ENCODE measurements at places on chromosomes 2 and 18.

GRCh38 chr2:239331560-239331959, 69.3 kb downstream of the HDAC4 start:
- H3K27ac ChIP-seq = no peak overlapping the region
- DNase-seq = no peak
- H3K36me3 ChIP-seq = no peaks in the 10 kb centered on the region
- no peaks in the 10 kb centered on the region for H3K27me3 ChIP-seq

DNA sequence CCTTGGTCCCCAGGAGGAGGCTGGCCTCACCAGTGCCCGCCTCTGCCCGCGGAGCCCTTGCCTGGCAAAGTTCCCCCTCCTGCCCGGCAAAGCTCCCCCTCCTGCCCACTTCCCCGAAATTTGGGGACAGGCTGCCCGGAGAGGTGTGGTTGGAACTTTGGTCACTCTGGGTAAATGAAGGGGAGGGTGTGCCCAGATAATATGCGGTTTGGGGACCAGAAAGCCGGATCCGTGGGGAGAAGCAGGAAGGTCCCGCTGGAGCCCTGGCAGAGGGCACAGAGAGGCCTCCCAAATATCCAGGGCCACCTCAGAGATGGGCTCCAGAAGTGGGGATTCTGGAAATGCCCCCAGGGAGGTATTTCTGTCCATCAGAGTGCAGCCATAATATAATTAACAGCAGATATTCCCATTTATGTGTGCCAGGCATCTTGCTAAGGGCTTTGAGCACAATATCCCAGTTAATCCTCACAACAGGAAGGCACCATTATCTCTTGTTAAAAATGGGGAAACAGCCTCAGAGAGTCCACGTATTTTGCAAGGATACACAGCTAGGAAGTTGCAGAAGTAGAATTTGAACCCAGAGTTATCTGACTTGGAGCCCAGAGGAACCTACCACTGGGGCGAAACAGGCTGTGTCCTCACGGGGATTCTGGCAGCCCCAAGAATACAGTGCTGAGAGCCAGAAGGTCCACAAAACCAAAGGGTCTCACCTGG, 914 bp downstream of the STEAP3 start:
- peaks cover 4% of the 10 kb centered on the region for H3K27me3 ChIP-seq
- H3K4me1 ChIP-seq = peaks cover 10% of the 10 kb centered on the region
- no peak overlapping the region for H3K27ac ChIP-seq
- peak overlapping the region; percentile 62 for H3K4me3 ChIP-seq
- no peak for DNase-seq

- no peak overlapping the region for H3K4me3 ChIP-seq
- no peak for DNase-seq
- no peaks in the 10 kb centered on the region for H3K27me3 ChIP-seq
- H3K4me1 ChIP-seq = no peaks in the 10 kb centered on the region
Observed at GRCh38 chr2:141570474-141571131, 560.2 kb downstream of the LRP1B start.

DNA sequence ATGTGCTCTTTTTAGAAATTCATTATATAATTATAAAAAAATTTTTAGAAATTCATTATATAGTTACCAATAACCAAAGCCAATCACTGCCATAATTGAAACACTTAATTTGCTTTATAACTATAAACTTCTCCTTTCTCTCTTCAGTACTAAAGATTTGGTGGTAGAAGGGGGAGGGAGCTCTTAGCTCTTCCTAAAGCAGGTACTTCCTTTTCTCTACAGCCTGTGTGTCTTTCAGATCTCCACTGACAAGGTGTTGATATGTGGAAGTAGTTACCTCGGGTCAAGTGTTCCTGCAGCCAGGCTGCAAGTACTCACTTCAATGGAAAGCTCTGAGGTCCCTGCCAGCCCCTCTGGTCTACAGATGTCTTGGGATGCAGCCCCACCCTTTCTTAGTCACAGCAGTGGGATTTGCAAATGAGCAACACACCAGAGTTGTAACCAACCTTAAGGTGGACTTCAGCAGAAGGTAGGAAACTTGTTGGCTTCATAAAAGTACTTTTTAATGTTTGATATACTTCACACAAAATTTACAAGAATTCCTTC, 690.0 kb downstream of the ARHGAP15 start:
- no peaks in the 10 kb centered on the region for H3K36me3 ChIP-seq
- no peak overlapping the region for H3K4me3 ChIP-seq
- no peaks in the 10 kb centered on the region for H3K4me1 ChIP-seq

GRCh38 chr2:239467281-239467955, 66.6 kb upstream of the HDAC4 start:
- no peak for DNase-seq
- peak overlapping the region; percentile 20 for H3K4me3 ChIP-seq
- H3K27ac ChIP-seq = no peak overlapping the region
- no peaks in the 10 kb centered on the region for H3K4me1 ChIP-seq

GRCh38 chr2:136207665-136208064, 89.7 kb upstream of the CXCR4 start:
- H3K36me3 ChIP-seq = no peaks in the 10 kb centered on the region
- H3K27ac ChIP-seq = no peak overlapping the region
- H3K27me3 ChIP-seq = no peaks in the 10 kb centered on the region
- no peaks in the 10 kb centered on the region for H3K4me1 ChIP-seq
- DNase-seq = no peak

- no peak for DNase-seq
- H3K4me1 ChIP-seq = no peaks in the 10 kb centered on the region
- H3K4me3 ChIP-seq = no peak overlapping the region
- no peaks in the 10 kb centered on the region for H3K27me3 ChIP-seq
- H3K27ac ChIP-seq = no peak overlapping the region
Observed at GRCh38 chr2:220503431-220503830, 876.0 kb downstream of the SLC4A3 start.

GRCh38 chr18:33195795-33196194, 244.7 kb downstream of the CCDC178 start:
- DNase-seq = peak; percentile 35
- no peak overlapping the region for H3K27ac ChIP-seq
- H3K27me3 ChIP-seq = no peaks in the 10 kb centered on the region
- no peaks in the 10 kb centered on the region for H3K4me1 ChIP-seq
- H3K4me3 ChIP-seq = no peak overlapping the region

DNA sequence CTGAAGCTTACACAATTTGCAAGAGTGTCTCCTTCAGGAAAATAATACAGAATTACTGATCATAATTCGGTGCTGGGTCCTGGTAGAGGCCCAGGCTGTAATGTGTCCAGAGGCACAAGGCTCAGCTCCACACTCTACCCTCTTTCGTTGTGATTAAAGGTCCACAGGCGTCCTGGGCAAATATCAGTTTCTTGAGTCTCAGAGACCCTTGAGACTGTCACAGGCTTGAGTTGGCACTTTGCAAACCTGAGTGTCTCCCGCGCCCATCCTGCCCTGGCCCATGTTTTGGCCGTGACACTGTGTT, 46.9 kb upstream of the SMAD7 start:
- H3K27ac ChIP-seq = peak overlapping the region; percentile 22
- DNase-seq = no peak
- no peaks in the 10 kb centered on the region for H3K27me3 ChIP-seq
- H3K4me1 ChIP-seq = peaks cover 2% of the 10 kb centered on the region
